Progenitor cell of endocrine pancreas (in vitro differentiated cells): ENCODE measurements at places on chromosomes 5 and 9. TPM values are rescaled to one million over a fixed set of nuclear protein-coding genes. Genes with fewer than 3 reads are reported as not detected.

LNPEP gene
- 24.2 and 25.6 TPM in 2 replicates for total RNA-seq

SCGB3A2 gene
- total RNA-seq: not detected in 2 replicates

PDLIM4 gene
- 14.3 and 14.7 TPM in 2 replicates for total RNA-seq

FOXI1 gene
- total RNA-seq: not detected in 2 replicates

NR2F1-AS1 gene
- total RNA-seq: 6.3 and 10.6 TPM in 2 replicates

FCN1 gene
- total RNA-seq: not detected in 2 replicates

ST8SIA4 gene
- 5.5 and 6.8 TPM in 2 replicates for total RNA-seq

HTR4 gene
- total RNA-seq: not detected in 2 replicates

ENC1 gene
- total RNA-seq: 71.7 and 78.7 TPM in 2 replicates
